ENCODE measurements at places on chromosomes 16 and 17.

- no peak for DNase-seq
Measured at GRCh38 chr16:1942047-1942809, 771 bp downstream of the MSRB1 start.

GRCh38 chr17:45923511-45924268 lies 29.3 kb downstream of the MAPT start:
- no peak for DNase-seq

GRCh38 chr17:30372755-30373154 lies 6.0 kb upstream of the CPD start:
- DNase-seq = peak; percentile 26

DNA sequence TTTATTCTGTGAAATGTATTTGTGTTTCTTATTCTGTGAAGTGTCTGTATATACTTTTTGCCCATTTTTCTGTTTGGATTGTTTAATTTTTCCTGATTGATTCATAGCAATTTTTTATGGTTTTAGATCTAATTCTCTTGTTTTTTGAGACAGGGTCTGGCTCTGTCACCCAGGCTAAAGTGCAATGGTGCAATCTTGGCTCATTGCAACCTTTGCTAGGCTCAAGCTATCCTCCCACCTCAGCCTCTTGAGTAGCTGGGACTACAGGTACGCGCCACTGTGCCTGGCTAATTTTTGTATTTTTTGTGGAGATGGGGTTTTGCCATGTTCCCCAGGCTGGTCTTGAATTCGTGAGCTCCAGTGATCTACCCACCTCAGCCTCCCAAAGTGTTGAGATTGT lies 31.5 kb downstream of the NF1 start:
- no peak for DNase-seq

GRCh38 chr17:44232061-44232460 lies 12.6 kb upstream of the UBTF start:
- no peak for DNase-seq

- peak; percentile 90 for DNase-seq
Measured at GRCh38 chr17:80892019-80892855, 99.4 kb upstream of the CHMP6 start.

GRCh38 chr16:52405441-52405840 lies 141.5 kb downstream of the TOX3 start:
- DNase-seq = no peak

DNA sequence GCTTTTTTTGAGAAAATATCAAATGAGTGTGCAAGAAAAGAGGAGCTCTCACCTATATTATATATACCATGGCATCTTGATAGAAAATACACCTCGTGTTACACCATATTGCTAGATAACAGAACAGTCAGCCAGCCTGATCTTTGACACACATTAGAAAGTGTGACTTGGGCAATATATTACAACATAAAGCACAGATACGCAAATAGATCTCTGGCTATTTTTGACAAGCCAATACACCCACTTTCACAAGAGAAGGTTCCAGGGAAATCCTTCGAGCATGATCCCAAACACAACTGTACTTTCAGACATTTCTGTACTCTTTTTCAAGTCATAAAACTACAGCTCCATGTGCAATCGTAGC lies 9.4 kb downstream of the GGA2 start:
- no peak for DNase-seq

DNA sequence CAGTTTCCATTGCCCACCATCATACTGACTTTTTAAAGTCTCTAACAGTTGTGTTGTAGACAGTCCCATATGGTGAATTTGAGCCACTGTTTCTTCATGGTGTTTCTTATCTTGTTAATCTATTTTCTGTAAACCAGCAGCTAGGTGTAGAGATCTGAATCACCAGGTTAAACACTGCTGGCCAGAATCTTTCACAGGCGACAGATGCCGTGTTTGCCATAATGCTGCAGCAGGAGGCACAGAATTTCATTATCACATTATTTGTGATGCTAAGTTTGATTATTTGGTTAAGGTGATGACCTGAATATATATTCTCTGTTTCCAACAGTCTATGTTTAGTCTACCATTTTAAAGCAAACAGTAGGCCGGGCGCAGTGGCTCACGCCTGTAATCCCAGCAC lies 11.5 kb upstream of the CNGB1 start:
- no peak for DNase-seq

- no peak for DNase-seq
Measured at GRCh38 chr17:41907185-41907556, 11.6 kb downstream of the ACLY start.

- no peak for DNase-seq
Measured at GRCh38 chr17:68306819-68307218, 15.5 kb downstream of the ARSG start.

- DNase-seq = no peak
Measured at GRCh38 chr16:19735074-19735867, 17.2 kb downstream of the IQCK start.

DNA sequence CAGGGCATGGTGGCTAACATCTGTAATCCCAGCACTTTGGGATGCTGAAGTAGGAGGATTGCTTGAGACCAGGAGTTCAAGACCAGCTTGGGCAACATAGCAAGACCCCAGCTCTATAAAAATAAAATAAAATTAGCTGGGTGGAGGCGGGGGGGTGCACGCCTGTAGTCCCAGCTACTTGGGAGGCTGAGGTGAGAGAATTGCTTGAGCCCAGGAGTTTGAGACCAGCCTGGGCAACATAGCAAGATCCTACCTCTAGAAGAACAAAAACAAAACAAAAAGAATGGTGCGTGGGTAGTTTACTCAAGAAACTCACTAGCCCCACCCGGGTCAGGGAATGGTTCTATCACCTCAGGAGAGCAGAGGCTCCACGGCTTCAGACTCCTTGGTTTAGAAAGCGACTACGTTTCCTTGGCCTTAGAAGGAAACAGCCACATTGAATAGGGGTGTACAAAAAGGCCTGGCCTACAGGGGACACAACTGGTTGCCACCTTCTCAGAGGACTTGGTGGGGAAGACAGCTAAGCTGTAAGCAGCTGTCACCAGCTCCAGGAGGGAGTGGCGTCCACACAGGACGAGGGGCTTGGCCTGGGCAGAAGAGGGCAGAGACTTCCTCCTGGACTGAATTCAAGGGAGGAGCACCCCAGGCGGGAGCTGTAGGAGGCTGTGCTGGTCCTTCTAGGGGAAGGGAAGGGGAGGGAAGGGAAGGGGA lies 716 bp downstream of the TK1 start:
- peak; percentile 20 for DNase-seq

DNA sequence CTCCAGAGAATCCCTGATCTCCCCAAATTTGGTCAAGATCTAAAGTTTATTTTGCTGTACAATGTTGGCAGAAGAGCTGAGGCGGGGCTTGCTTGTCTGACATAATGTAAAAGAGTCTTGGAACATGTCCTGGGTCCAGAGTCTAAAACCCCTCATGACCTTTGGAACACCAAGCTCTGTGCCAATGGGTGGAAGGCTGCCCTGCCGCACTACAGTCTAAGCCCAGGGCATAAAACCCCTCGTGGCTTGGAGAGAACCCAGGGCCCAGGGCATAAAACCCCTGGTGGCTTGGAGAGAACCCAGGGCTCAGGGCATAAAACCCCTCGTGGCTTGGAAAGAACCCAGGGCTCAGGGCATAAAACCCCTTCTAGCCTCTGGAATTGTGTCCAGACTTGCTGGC lies 36.7 kb downstream of the CCDC57 start:
- DNase-seq = no peak

GRCh38 chr16:11181899-11182279 lies 74.1 kb downstream of the SOCS1 start:
- DNase-seq = peak; percentile 50

GRCh38 chr17:64661726-64661975 lies 456 bp downstream of the SMURF2 start:
- no peak for DNase-seq

- no peak for DNase-seq
Measured at GRCh38 chr17:47967607-47968252, 3.2 kb upstream of the CDK5RAP3 start.

- DNase-seq = peak; percentile 2
Measured at GRCh38 chr16:63289834-63290460, 1253.7 kb upstream of the CDH8 start.

- DNase-seq = no peak
Measured at GRCh38 chr17:83008526-83008925, 70.9 kb upstream of the METRNL start.

- no peak for DNase-seq
Measured at GRCh38 chr17:50917418-50917743, 51.2 kb upstream of the TOB1 start.

GRCh38 chr16:86088287-86088686 lies 189.3 kb downstream of the IRF8 start:
- no peak for DNase-seq

- DNase-seq = peak; percentile 68
Measured at GRCh38 chr16:29007730-29008593, 23.1 kb downstream of the LAT start.

DNA sequence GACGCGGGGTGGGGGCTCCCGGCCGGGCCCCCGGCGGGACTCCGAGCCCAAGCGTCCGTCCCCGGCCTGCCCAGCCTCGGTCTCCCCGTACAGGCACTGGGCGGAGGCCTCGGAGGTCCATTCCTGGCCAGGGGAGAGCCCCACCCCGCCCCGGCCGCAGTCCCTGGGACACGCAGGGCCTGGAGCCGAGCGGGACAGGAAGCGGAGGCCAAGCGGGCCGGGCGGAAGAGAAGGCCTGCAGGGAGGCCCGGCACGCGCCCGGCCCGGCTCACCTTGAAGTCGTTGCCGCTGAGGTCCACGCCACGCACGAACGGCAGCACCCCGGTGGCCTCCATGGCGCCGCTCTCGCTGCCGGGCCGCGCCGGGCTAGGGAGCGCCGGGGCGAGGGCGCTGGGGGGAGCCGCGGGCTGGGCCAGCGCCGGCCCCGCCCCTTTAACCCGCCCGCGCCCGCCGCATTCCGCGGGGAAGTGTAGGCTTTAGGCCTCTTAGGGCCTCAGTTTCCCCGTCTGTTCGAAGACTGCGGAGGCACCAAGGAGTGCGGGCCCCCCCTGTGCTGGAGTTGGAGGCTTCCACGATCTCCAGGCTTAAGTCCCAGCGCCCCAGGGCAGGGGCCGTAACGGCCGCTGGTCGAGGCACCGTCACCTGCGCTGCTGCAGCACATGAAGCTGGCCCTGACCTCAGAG lies at the start of gene FLII:
Gene FLII (minus strand): TSS at position 383 of the 683 bp plus-strand sequence. CDS start 48 bp downstream, at position 335.
- peak; percentile 64 for DNase-seq

GRCh38 chr16:4115209-4115948 lies 863 bp downstream of the ADCY9 start:
- peak; percentile 58 for DNase-seq

DNA sequence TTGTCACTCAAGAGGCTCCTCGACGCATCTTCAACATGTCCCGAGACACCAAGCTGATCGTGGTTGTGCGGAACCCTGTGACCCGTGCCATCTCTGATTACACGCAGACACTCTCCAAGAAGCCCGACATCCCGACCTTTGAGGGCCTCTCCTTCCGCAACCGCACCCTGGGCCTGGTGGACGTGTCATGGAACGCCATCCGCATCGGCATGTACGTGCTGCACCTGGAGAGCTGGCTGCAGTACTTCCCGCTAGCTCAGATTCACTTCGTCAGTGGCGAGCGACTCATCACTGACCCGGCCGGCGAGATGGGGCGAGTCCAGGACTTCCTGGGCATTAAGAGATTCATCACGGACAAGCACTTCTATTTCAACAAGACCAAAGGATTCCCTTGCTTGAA lies 101.0 kb downstream of the HS3ST2 start:
- DNase-seq = no peak

- DNase-seq = no peak
Measured at GRCh38 chr17:78058001-78058400, 70.6 kb downstream of the TMC6 start.

GRCh38 chr16:69131167-69131838 lies 1.1 kb downstream of the CHTF8 start:
- no peak for DNase-seq

DNA sequence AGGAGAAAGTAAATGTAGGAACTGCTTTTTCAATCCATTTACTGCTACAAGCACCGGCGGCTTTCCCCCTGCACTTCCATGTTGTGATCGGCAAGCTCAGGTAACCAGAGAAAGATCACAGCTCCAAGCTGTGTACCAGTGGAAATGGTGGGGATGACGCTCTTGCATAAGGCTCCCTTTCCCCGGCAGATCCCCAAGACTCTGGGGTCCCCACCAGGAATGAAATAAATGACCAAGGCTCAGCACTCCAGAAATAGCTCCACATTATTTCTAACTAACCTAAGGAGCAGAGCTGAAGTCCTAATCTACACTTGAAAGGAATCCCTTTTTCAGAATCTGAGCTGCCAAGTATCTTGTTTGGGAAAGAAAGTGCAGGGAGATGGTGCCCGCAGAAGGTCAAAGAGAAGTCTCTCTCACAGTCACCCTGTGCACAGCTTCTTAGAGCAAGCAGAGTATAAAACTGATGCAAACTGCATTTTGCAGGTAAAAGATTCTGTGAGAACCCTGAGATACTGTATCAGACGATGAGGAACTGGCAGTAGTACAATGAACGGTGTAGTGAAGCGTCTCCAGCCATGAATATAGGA lies 11.1 kb downstream of the GRB2 start:
- no peak for DNase-seq

DNA sequence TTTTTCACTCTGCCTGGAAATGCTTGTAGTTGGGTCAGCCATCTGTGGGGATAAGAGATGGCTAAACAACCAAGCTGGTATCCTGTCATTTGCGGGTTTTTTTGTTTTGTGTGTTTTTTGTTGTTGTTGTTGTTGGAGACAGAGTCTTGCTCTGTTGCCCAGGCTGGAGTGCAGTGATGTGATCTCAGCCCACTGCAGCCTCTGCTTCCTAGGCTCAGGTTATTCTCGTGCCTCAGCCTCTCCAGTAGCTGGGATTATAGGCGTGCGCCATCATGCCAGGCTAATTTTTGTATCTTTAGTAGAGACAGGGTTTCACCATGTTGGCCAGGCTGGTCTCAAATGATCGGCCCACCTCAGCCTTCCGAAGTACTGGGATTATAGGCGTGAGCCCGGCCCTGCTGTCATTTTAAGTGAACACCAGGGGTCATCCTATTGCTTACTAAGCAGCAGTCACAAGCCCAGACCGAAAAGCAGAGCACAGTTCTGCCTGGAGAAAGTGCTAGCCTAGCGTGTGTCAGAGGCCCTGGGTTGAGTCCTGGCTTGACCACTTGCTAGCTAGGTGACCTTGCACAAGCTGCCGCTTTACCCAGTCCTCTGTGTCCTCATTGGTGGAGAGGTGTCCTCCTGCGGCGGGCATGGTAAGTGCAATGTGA lies 4.6 kb downstream of the SMCR8 start:
- DNase-seq = no peak

GRCh38 chr16:73058616-73059409 lies 10.9 kb upstream of the ZFHX3 start:
- peak; percentile 34 for DNase-seq

- peak; percentile 58 for DNase-seq
Measured at GRCh38 chr16:8962393-8963009, 1.2 kb downstream of the USP7 start.
